ENCODE measurements at places on chromosomes 13 and 19.

- no peak for DNase-seq
Measured at GRCh38 chr19:9058905-9059667, 27.8 kb upstream of the OR1M1 start.

- peak; percentile 71 for DNase-seq
Measured at GRCh38 chr19:41795031-41795461, 1.3 kb upstream of the CEACAM3 start.

- DNase-seq: no peak
Measured at GRCh38 chr13:97179501-97179900, 42.6 kb upstream of the MBNL2 start.

GRCh38 chr13:27442071-27442647 lies 8.2 kb downstream of the MTIF3 start:
- no peak for DNase-seq

Measured in NCI-H187 treated with DMSO at 0.1 percent for 48 hours (cell line).